ENCODE measurements at places on chromosomes 1 and 21.

DNA sequence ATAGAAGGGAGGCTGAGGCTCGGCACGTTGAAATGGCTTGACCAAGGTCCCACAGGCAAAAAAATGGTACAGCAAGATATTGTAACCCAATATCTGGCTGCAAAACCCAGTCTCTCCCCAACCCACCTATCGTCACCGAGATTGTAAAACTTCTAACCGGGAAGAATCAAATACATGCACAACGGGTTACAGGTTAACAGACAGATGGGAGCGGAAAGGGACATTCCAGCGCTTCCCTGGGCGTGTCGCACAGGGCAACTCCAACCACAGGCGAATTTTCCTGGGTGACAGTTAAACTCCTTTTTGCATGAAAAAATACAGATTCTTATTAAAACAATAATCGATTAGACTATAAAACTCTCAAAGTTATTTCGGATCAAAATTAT, 31.8 kb upstream of the JUN start:
- DNase-seq: peak; percentile 53

DNA sequence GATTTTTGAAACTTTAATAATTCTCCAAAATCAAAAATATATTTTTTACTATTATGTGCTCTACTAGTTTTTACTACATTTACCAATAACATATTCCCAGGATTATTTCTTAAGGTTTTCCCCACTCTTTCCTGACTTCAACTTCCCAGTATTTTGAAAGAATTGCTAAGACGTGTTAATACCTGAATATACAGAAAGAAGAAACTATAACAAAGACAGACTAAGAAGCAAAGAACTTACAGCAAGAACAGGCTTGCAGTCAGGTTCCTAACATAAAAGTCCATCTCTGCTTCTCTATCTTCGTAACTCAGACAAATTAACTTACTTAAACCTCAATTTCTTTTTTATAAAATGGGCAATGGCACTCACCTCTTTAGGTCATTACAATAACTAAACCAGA, 63.2 kb downstream of the SRSF11 start:
- DNase-seq: no peak

DNA sequence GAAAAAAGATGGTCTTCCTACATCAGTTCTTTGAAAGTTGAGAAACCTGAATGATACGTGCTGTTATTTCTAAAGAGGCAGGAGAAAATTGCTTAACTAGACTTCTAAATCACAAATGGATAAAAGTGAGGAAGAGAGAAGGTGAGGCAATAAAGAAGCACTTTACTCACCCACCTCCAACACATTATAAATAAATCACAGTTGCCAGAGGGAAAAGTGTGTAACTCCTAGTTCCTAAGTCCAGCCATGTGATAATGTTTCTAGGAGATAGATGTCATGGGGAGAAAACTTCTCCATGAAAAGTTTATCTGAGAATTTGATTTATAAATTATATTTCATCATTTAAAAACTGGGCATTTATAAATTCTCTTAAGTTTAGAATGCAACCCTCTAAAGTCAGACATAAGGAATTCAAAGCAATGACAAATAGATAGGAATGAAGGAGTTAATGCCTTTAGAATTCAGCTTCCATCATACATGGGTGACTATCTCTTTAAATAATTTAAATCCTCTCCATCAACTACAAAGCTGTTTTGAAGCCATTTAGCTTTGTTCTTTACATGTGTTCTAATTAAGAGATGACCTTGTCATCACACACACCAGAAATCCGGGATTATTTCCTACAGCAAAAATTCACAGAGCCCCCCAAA, 60.0 kb downstream of the NRIP1 start:
- no peak for DNase-seq

GRCh38 chr21:30104241-30104640, 62.4 kb downstream of the CLDN17 start:
- no peak for DNase-seq

- DNase-seq: no peak
Measured at GRCh38 chr1:208807446-208808127, 563.4 kb upstream of the PLXNA2 start.

GRCh38 chr1:174191349-174191862, 32.1 kb downstream of the RABGAP1L start:
- DNase-seq: no peak

DNA sequence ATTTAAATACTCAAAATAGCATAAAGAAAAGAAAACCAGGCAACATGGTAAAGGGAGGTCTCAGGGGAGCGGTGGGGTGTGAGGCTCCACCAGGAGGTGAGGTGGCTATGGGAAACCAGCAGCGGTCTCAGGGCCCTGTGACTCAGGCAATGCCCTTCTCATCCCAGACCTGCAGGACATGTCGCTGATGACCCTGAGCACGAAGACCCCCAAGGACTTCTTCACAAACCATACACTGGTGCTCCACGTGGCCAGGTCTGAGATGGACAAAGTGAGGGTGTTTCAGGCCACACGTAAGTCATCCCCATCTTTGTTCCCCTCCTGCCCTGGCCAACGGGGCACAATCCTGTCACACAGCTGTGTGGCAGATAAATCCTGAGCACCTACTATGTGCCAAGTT, 31.5 kb downstream of the PADI4 start:
- DNase-seq: no peak

GRCh38 chr21:15256996-15257395, 192.2 kb upstream of the NRIP1 start:
- DNase-seq: no peak

GRCh38 chr1:243394066-243394465, 138.2 kb downstream of the SDCCAG8 start:
- DNase-seq: no peak

- no peak for DNase-seq
Measured at GRCh38 chr1:183609759-183610452, 19.6 kb upstream of the NCF2 start.

- no peak for DNase-seq
Measured at GRCh38 chr1:229000187-229000586, 264.9 kb downstream of the RHOU start.

- DNase-seq: no peak
Measured at GRCh38 chr1:223849352-223850254, 3.9 kb upstream of the TP53BP2 start.

GRCh38 chr1:22491995-22492715, 40.5 kb downstream of the ZBTB40 start:
- no peak for DNase-seq

GRCh38 chr1:172163498-172164215, 256.8 kb upstream of the C1orf105 start:
- DNase-seq: no peak

DNA sequence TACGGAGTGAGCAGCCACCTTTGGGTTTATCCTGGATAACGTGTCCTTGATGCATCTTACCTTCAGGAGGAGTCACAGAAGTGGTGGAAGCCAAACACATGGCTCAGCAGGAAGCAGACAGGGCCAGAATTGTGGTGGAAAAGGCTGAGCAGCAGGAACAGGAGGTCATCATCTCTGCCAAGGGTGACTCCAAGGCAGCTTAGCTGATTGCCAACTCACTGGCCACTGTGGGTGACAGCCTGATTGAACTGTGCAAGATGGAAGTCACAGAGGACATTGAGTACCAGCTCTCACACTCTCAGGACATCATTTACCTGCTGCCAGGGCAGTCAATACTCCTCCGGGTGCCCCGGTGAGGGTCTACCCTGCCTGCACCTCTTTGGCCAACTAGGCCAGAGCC, 179.3 kb downstream of the FAF1 start:
- DNase-seq: no peak

- no peak for DNase-seq
Measured at GRCh38 chr1:41362357-41362721, 1.1 kb downstream of the FOXO6 start.

DNA sequence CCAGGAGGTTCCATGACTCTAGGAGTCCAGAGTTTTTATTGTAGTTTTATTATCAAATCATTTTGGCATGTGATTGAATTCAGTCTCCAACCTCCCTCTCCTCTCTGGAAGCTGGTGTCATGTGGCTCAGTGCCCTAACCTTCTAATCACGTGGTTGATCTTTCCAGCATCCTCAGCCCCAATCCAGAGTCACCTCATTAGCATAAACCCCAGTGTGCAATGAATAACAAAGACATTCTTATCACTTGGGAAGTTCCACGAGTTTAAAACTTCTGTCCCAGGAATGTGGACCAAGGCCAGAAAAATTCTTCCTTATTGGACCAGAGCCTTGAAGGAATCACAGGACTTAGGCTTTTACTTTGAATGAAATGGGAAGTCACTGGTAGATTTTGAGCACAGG, 52.2 kb downstream of the KIRREL1 start:
- DNase-seq: no peak

- no peak for DNase-seq
Measured at GRCh38 chr1:206050655-206051235, 2.2 kb upstream of the RHEX start.

GRCh38 chr21:45571641-45572040, 29.4 kb upstream of the SLC19A1 start:
- no peak for DNase-seq

DNA sequence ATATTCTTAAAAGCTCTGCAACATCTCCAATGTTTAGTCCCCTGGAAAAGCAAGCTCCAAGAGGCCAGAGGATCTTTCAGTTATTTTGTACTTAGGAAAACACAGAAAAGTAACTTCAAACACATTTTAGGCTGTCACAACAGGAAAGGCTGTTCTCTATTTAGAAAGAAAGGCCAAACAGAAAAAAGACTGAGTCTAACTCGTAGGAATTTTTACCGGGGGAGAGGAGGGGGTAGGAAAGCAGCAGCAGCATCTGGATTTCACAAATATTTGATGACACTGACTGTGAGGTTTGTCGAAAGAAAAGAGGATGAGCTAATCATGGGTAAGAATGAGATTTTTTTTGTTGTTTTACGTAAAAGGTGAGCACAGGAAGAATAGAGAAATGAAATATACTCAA, 107.1 kb downstream of the EIF4G3 start:
- no peak for DNase-seq

DNA sequence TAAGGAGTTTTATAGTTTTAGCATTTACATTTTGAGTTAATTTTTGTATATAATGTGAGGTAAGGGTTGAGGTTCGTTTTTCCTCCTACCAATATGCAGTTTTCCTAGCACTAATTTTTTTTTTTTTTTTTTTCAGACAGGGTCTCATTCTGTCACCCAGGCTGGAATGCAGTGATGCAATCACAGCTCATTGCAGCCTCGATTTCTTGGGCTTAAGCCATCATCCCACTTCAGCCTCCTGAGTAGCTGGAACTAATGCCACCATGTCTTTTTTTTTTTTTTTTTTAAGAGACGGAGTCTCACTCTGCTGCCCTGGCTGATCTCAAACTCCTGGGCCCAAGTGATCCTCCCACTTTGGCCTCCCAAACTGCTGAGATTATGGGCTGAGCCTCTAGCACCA, 2.5 kb upstream of the UBASH3A start:
- DNase-seq: no peak

Measured in HEK293T (cell line).